ENCODE measurements at places on chromosomes 16 and 17. TPM values are rescaled to one million over a fixed set of nuclear protein-coding genes. Genes with fewer than 3 reads are reported as not detected.

Gene MKS1
- polyA plus RNA-seq, result 6.7 TPM

Gene TBC1D3H
- polyA plus RNA-seq, result not detected

DNA sequence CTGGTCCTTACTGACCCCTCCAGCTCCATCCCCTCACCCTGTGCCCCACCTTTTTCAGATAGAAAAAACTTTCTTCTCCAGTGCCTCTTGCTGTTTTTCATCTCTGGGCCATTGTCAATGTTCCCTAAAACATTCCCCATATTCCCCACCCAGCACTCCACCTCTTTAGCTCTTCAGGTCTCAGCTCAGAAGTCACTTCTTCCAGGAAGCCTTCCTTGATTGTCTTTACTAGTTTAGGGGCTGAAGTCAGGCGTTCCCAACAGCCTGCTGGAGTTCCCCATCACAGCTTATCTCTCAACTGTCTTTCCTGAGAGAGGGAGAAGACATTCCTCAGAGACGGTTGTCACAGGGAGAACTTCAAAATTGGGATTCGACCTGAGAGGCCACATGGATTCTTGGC is 1.3 kb upstream of the MMP2 start:
- H3K36me3 ChIP-seq, result no peaks in the 10 kb centered on the region
- no peak overlapping the region for H3K4me3 ChIP-seq
- no peak for DNase-seq
- H3K27me3 ChIP-seq, result peaks cover 7% of the 10 kb centered on the region
- no peak overlapping the region for H3K27ac ChIP-seq

DNA sequence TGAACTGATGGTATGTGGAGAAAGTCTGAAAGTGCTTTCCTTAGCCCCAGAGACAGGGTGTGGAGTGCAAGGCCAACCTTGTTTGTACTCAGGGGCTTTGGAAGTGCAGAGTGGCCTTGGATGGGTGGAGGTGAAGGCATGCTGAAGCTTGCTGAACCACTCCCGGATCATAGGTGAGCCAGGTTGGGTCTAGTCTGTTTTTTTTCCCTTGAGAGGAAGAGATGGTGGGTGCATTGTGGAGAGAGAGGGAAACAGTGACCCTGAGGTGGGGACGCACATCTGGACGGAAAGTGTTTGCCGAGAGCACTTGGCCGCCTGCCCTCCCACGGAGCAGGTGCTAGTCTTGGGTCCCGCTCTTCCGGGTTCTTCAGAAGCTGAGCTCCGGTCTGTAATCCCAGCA is 12.5 kb downstream of the ABAT start:
- no peaks in the 10 kb centered on the region for H3K36me3 ChIP-seq
- no peak overlapping the region for H3K4me3 ChIP-seq

DNA sequence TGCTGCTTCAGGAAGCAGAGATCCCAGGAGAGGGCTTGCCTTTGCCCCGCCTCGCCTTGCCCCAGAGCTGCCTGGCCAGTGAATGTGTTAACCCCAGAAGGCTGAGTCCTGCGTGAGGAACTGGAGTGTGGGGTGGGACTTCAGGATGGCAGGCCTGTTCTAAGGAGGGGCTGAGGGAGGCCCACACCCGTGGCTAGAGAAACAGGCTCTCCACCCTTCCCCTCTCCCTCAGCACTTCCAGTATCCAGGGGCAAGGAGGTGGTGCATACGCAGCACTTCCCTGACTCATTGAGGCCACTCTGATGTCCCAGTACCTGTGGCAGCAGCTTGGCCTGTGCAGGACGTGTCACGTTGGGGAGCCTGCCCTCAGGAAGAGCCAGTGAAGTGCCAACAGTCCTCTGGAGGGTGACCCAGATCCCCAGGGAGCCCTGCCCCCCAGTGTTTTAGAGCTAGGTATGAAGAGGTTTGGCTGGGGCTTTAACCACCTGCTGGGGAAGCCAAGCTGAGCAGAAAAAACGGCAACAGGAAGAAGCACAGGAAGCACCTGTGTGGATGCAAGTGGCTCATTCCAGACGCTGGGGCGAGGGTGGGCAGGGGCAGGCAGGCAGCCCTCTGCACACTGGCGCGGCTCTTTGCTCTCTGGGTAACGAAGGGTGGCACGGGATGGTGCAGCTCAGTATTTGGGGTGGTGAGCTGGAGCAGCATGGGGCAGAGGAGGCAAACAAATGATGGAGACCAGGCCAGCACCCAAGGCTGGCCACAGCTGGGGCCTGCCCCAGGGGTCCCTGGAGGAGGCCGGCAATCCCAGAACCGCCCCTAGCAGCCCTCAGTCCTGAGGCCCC is 14.7 kb upstream of the CTCF start:
- H3K4me1 ChIP-seq, result no peaks in the 10 kb centered on the region
- peaks cover 68% of the 10 kb centered on the region for H3K36me3 ChIP-seq
- H3K27me3 ChIP-seq, result no peaks in the 10 kb centered on the region
- H3K4me3 ChIP-seq, result no peak overlapping the region

DNA sequence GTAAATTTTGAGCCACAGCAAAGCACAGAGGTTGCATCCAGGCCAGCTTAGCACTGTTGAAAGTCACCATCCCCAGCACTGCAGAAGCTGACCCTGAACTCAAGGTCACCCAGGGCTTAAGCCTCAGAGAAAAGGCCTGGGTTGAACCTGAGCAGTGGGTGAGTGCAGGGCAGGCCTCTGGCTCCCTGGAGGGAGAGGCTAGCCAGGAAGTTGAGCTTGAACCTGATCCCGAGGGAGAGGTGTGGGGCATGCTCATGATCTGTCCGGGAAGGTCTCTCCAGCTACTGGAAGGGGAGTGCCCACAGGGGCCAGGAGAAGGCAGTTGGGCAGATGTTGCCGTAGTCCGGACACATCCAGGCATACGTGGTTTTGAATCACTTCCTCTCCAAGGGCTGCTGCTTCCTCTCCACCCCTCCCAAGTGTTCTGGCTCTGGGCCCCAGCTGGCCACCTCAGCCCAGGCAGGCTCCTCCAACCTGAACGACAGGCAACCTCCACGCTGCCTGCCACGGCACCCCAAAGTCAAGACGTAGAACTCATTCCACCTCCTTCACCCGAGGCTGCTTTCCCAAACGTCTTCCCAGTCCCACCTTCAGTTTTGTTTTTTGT is 18.4 kb downstream of the CARHSP1 start:
- H3K27ac ChIP-seq, result peak overlapping the region; percentile 4
- peaks cover 20% of the 10 kb centered on the region for H3K36me3 ChIP-seq
- no peaks in the 10 kb centered on the region for H3K27me3 ChIP-seq
- no peak for DNase-seq

Measured in small intestine (tissue), 16 donors.